ENCODE measurements at places on chromosomes 12 and 14.

- no peak for DNase-seq
Measured at GRCh38 chr12:64077922-64078321, 144.2 kb downstream of the KICS2 start.

GRCh38 chr12:29133181-29133580 lies 15.9 kb upstream of the FAR2 start:
- no peak for DNase-seq

DNA sequence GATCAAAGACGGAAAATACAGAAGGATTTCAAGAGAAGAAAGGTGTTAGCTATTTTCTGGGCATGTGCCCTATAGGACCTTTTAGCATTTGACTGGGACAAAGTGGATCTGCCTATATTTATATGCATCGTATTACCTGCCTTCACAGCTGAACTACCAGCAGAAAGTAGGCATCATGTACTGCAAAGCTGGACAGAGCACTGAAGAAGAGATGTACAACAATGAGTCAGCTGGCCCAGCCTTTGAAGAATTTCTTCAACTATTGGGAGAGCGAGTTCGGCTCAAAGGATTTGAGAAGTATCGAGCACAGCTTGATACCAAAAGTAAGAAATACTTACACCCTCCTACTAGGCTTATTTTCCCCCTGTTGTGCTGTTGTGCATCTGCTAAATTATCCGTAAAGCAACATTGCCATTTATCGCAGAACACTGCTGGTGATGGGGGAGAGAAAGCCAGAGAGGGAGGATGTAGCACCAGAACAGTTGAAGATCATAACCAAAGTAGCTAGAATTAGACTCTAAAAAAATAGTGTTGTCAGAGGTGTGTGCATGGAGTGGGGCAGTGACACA lies 282.0 kb upstream of the RGS6 start:
- no peak for DNase-seq

GRCh38 chr14:102565331-102565887 lies 27.0 kb upstream of the RCOR1 start:
- DNase-seq, result no peak

DNA sequence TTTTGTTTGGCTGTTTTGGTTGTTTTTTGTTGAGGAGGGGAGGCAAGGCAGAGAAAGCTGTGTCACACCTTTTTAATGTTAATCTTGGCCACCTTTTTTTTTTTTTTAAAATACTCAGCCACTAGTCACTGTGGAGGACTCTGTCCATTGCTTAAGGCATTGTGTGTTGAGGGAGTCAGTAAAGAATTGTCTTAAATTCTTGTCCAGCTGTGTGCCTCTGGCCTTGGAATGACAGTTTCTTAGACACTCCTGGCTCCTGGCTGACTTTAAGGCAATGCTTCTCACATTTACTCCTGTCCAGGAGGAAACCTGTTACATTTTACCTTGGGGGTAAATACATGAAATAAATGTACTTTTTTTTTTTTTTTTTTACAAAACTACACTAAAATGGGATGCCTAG lies 18.1 kb upstream of the SMCO2 start:
- DNase-seq, result no peak

GRCh38 chr14:36570065-36570464 lies 12.3 kb downstream of the NKX2-8 start:
- DNase-seq, result no peak

DNA sequence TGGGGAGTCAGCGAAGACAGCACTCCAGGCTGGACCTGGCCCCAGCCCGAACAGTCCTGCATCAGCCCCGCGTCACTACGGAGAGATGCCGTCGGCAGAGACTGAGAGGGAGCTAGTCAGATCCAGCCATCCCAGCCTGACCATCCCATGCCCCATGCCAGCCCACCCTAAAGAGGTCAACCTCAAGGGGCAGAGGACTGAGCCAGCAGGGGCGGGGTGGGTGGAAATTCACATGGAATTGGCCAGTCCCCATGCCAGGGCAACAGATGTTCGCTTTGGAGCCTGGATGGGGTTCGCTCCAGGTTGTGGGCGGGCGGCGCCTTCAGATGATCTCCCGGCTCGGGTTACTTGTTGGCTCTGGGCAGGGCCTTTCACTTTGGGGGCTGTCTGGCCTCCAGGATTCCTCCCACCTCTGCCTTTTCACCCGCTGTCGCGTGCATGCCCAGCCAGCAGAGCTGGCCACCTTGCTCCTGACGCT lies 154.3 kb downstream of the TSPAN9 start:
- DNase-seq, result no peak

DNA sequence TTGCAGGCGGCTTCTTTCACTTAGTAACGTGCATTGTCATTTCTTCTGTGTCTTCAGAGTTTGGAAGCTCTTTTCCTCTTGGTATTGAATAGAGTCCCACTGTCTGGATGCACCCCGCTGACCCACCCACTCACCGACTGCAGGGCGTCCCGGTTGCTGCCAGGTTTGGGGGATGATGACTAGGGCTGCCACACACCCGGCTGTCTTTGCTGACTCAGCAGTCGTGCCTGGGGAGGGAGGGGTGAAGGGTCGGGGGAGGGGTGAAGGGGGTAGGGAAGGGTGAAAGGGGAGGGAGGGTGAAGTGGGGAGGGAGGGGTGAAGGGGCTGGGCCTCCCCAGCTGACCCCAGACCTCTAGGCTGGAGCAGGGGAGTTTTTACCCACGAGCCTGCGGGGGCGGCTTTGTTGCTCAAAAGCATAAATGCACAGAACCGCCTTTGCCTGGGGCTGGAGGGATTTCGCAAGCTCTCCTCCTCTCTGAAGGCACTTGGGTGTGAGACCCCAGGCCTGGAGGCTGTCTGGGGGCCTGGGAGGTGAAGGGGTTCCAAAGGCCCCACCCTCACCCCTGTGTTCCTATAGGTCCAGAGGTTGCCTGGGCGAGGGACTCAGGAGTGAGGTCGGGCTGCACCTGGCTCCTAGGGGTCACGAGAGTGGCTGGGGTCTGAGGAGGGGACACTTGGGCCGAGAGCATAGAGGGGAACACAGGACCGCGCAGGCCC lies 31.3 kb upstream of the ULK1 start:
- no peak for DNase-seq

DNA sequence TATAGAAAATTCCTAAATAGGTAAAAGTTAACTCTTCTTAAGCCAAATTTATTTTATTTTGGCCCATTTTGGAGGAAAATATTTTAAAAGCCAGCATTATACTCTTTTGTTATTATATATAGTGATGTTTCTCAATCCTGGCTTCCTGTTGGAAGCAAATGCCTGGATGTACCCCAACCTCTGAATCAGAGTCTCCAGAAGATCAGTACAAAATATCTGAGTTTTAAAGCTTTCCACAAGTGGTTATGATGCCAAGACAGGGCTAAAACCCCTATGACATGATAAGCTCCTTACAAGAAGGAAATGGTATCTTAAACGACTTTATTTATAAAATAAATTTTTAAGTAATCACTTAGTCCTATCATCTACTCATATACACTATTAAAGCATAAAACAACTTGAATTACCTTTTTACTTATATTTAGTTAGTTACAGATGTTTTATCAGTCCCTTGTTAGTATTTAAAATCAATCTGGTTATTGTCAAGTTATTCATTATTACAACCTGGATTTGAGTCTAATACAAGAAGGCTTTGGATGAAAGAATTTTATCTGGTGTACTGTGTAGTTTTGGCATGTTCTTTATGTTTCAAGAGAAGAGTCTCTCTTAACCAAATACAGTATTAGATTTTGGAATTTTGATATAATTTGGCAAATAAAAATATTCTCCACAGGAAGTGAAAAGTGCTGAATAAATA lies 238.1 kb downstream of the SLC2A13 start:
- DNase-seq, result no peak

DNA sequence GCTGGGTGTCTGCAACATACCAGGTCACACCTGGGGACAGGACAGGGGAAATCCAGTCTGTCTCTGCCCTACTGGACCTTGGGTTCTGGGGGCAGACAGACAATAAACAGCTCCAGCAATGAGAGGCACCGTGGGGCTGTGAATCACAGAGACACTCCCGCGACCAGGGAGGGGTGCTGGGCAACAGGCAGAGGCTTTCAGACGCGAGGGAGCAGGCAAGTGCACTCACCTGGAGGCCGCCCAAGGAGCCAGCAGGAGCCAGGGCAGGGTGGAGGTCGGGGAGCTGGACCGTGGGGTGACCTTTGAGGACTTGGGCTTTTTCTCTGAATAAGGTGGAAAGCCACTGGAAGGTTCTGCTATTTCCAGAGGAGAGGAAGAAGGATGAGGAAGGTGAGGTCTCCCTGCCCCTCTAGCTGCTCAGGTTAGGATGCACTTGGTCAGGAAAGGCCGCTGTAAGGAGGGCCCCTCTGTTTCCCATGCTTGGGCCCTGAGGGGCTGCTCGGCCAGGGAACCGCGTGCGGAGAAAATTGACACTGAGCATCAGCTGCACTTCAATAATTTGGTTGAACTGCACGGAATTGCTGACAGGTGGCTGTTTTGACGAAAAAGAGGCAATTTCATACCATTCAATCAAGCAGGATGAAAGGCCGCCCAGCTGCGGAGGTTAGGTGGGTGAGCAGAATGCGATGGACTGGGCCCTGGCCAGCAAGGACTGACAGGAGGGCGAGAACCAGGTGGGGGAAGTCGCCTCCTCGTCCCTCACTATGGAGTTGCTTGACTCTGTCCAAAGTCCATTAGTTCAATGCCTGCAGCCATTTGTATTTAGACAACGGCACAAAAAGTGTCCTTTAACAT lies 42.2 kb downstream of the JAG2 start:
- no peak for DNase-seq

DNA sequence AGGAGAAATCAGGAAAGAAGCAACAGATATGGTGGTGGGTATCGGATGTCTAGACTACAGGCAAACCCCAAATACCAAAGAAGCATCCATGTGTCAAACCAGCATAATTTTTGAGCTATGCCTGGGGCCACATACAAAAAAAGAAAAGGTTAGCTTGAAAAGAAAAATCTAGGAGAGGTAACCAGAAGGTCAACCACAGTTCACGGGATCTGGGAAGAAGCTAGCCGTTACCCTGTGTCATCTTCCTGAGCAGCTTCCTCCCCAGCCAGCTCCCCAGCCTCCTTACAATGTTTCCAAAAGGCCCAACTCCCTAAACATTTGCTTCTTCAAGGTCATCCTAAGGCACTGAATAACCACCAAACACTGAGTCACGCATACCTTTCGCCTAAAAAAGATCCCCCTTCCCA lies 3.1 kb downstream of the SINHCAF start:
- no peak for DNase-seq

- no peak for DNase-seq
Measured at GRCh38 chr12:102379346-102380162, 100.8 kb downstream of the IGF1 start.

- DNase-seq, result no peak
Measured at GRCh38 chr12:108650083-108650482, 16.4 kb upstream of the SELPLG start.

DNA sequence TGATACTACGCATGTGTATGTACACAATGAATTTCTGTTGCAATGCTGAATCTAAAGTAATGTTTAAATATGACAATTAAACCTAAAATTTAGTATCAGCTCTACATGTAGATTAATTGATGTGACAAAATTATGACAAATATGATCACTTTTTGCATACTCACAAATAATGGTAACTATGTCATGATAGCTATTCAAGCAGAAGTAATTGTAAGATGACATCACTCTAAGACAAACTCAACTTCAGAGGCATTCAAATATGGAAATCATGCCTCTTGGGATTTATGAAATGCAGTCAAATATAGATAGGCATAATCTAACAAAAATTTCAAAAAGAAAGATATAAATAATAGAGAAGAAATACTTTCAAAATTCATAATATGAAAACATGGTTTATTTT lies 571.7 kb upstream of the LRFN5 start:
- DNase-seq, result no peak

- DNase-seq, result no peak
Measured at GRCh38 chr12:123390498-123391426, 6.8 kb downstream of the KMT5A start.

DNA sequence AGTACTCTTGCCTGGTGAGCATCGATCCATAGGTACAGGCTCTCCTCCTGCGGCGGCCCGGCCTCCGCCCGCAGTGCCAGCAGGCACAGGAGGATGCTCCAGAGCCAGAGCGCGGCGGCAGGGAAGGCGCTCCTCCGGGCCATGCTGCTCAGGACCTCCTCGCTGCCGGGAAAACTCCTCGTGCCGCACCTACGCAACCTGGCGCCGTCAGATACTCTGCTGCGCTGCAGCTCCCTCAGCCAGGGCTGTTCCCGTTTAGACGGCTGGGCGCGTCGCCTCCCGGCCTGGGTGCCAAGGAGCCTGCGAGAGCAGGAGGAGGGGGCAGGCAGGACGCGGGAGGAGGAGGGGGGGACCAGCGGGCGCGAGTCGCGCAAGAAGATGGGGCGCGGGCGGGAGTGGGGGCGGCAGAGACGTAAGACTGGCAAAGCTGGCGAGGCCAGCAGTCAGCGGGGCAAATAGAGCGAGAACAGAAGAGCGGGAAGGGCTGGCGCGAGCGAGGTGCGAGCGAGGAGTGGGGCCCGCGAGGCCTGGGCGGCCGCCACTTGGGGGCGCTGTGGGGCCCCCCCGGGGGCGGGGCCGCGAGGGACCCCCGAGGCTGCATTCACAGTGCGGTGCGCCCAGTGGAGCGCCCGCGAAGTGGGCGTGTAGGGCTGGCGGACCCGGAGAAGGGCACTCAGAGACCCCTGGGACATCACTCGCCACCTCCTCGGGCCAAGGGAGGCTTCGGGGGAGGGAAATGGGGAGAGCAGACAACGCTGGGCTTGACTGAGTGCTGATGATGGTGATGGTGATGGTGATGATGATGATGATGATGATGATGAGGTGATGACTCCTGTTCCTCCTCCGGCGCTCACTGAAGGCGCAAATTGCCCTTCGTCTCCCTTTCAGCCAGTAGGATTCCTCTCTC lies at the start of gene WIF1:
Gene WIF1 (minus strand): TSS at position 257 of the 907 bp plus-strand sequence. CDS start 114 bp downstream, at position 143.
- no peak for DNase-seq

GRCh38 chr14:76257111-76257803 lies 105.5 kb downstream of the GPATCH2L start:
- no peak for DNase-seq

- no peak for DNase-seq
Measured at GRCh38 chr14:75306927-75307699, 28.5 kb downstream of the FOS start.

DNA sequence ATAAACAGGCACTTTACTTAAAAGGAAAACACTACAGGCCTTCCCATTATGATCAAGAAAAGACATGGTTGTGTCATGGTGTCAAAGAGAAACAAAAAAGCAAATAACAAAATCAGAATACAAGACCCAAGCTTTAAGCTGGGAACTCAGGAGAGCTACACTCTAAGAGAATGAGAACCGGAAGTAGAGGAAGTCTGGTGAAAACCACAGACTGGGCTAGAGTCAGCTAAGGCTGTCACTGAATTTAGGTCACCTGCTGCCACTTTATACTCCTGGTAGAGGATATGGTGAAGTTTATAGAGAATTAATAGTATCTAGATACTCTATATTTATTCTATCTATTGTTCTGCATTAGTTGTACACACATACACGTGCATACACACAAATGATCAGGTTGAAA lies 971.7 kb downstream of the FLRT2 start:
- DNase-seq, result no peak

DNA sequence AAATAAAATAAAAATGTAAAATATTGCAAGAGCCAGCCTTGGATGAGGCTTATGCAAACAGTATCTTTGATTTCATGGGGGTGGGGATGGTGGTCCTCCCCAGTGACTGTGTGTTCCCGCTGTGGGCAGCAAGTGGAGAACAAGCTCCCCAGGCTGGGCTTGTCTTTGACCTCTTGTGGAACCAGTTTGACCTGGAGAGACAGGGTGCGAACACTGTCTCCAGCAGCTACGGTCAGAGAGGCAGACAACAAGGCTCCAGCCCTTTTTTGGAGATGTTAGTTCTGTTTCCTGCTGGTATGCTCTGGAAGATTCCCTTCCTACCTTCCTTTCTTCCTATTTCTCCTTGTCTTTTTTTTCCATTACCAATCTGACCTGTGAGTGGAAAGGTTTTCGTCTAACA lies 21.8 kb upstream of the WSCD2 start:
- DNase-seq, result no peak

- no peak for DNase-seq
Measured at GRCh38 chr14:69990323-69990722, 111.1 kb downstream of the SMOC1 start.

Measured in activated CD8-positive, alpha-beta memory T cell treated with anti-CD3 and anti-CD28 coated beads for 4 hours (primary cell).